ENCODE measurements at places on chromosomes 7 and 10.

DNA sequence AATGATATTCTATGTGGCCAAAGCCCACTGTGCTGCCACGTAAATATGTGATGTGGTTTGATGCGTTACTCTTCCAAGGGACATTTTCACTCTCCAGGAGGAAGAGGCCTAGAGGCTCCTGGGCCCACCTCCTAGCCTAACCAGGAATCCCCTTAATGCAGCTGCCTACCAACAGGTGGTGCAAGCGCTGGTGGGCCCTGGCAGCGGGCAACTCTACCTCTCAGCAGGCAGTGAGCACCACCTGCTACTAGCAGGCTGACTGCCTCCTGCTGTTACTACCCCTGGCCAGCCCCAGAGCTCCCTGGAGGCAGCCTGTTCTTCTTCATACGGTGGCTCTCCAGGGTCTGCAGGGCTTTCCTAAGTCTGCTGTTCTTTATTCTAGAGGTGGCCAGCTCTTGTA lies 62.8 kb downstream of the CDH23 start:
- DNase-seq = no peak

GRCh38 chr10:124546055-124546369 lies 84.4 kb downstream of the LHPP start:
- DNase-seq = no peak

- DNase-seq = no peak
Observed at GRCh38 chr10:15395935-15396334, 24.8 kb upstream of the FAM171A1 start.

DNA sequence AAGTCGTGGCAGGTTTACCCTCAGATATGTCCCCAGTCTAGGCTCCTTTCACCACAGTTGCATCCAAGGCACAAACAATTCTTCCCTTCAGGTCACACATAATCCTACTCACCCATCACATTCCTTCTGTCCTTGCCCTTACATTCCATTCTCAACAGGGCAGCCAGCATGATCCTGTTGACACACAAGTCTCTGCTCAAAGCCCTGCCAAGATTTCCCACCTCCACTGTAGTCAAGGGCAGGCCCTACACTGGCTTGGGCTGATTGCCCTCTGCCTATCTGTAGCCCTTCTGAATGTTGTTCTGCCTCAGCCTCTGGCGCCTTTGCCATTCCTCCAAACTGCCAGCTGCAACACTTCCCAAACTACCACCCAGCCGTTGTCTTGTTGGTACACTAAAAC lies 187.9 kb upstream of the AKR1E2 start:
- DNase-seq = no peak

GRCh38 chr7:123230603-123231002 lies 30.8 kb upstream of the SLC13A1 start:
- DNase-seq = no peak

DNA sequence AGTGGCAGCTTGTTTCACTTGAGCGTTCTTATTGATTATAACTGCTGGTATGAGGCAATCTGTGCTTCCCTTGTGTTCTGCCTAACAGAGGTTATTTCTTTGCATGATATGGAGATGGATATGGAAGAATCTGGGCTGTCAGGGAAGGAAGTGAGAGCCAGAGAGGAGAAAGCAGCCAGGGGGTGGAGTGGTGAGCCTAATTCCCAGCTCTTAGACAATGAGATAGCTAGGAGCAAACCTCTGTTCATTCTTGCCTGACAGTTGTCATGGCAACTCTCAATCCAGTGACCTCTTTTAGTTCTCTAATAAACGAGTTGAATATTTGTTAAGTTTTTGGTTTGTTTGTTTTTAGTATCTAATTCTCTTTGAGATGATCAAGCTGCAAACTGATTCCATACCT lies 214.3 kb downstream of the NRG3 start:
- no peak for DNase-seq

DNA sequence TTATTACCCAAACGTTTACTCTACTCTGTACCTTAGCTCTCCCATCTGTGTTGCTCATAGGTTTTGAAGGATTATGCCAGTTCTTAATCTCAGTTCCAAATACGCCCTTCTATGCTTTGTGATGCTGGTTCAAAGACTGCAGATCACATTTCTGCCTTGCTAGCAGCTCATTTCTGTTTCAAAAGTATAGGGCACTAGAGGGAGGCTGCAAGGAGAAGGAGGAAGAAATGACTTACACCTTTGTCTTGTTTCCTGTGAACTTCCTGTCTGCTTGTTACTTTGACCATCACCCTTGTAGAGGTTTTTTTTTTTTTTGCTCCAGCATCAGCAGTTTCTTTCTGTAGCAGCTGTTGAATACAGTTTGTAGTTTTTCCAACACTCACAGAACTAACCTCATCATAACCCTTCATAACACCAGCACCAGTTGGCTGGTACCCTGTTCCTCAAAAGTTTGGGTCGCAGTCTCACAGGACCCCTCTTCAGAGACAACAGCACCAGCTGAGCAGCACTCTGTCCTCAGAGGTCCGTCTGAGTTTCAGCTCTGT lies 16.5 kb downstream of the SLK start:
- no peak for DNase-seq

GRCh38 chr10:84392181-84392580 lies 63.8 kb downstream of the CCSER2 start:
- no peak for DNase-seq

GRCh38 chr10:118712930-118713634 lies 41.7 kb downstream of the CACUL1 start:
- no peak for DNase-seq

DNA sequence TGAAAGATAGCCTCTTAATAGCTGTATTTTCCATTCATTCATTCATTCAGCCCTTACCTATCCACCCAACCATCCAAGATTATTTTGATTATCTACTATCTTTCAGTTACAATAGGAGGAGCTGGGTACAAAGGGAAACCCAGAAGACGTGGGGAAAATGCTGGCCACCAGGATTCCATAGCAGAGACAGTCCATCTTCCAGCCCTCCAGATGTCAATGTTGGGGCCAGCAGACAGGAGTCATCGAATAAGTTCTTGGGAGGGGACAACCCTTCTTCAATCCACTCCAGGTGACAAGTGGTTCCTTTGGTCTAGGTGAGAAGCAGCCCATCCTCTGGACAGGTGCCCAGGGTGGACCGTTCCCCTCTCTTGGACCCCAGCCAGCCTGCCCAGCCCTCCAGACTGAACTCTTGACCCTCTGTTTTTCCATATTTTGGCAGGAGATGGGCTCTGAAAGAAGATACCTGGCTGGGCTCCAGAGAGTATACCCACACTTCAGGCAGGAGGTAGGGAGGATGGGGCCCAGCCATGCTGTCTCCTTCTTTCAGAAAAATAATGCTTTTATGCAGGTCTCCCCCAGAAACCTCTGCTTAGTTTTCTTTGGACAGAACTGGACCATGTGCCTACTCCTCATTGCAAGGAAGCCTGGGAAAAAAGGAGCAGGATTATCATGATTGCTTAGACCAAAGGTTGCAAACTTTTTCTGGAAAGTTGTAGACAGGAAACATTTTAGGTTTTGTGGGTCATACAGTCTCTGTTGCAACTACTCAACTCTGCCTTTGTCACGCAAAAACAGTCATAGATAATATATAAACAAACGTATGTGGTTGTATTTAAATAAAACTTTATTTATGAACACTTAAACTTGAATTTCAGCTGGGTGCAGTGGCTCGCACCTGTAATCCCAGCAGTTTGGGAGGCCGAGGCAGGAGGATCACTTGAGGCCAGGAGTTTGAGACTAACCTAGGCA lies 95.5 kb upstream of the SMNDC1 start:
- DNase-seq = no peak

Data from stimulated activated CD4-positive, alpha-beta T cell treated with anti-CD3 and anti-CD28 coated beads, TNF-alpha, amount 100 ng/mL, for 4 hours (primary cell).